Pericardium fibroblast (primary cell): ENCODE measurements at places on chromosomes 1 and 21. TPM values are rescaled to one million over a fixed set of nuclear protein-coding genes. Genes with fewer than 3 reads are reported as not detected.

FCER1G gene
- not detected in 2 replicates for total RNA-seq

CDC20 gene
- total RNA-seq = 2.6 and 4.7 TPM in 2 replicates

TRMT13 gene
- 5.6 and 9.2 TPM in 2 replicates for total RNA-seq

GJA9 gene
- not detected in 2 replicates for total RNA-seq

MARK1 gene
- 0.93 and 0.94 TPM in 2 replicates for total RNA-seq

C4BPA gene
- total RNA-seq = not detected in 2 replicates

FALEC gene
- not detected in 2 replicates for total RNA-seq

PTCH2 gene
- under 0.01 and 0.47 TPM in 2 replicates for total RNA-seq

CD101 gene
- total RNA-seq = 0.09 and 0.12 TPM in 2 replicates

SIPA1L2 gene
- total RNA-seq = 2.6 and 18.0 TPM in 2 replicates

PADI3 gene
- not detected in 2 replicates for total RNA-seq

NEXN gene
- 27.7 and 46.0 TPM in 2 replicates for total RNA-seq

AIDA gene
- 44.8 and 57.9 TPM in 2 replicates for total RNA-seq

FAM151A gene
- not detected in 2 replicates for total RNA-seq

TRIM67 gene
- 0.09 and 0.35 TPM in 2 replicates for total RNA-seq

VSIG8 gene
- 0.12 TPM in 1 of 2 replicates, not detected in the other for total RNA-seq

NFASC gene
- 3.2 and 13.0 TPM in 2 replicates for total RNA-seq

FGGY gene
- total RNA-seq = 9.5 and 21.4 TPM in 2 replicates

GJA4 gene
- total RNA-seq = 0.12 and 0.34 TPM in 2 replicates

ALPL gene
- 4.0 and 11.2 TPM in 2 replicates for total RNA-seq

DNAJC11 gene
- total RNA-seq = 14.0 and 25.4 TPM in 2 replicates

RIMS3 gene
- 0.82 and 1.2 TPM in 2 replicates for total RNA-seq

C1orf21 gene
- total RNA-seq = 32.8 and 64.9 TPM in 2 replicates

CD52 gene
- not detected in 2 replicates for total RNA-seq

RNU1-3 gene
- total RNA-seq = under 0.01 TPM in 2 replicates

SPRR5 gene
- not detected in 2 replicates for total RNA-seq

COQ8A gene
- 7.9 and 21.6 TPM in 2 replicates for total RNA-seq

KRTAP21-2 gene
- total RNA-seq = not detected in 2 replicates

ZNF644 gene
- 11.4 and 15.5 TPM in 2 replicates for total RNA-seq

RRAGC gene
- 17.2 and 19.9 TPM in 2 replicates for total RNA-seq

BSDC1 gene
- total RNA-seq = 44.1 and 104 TPM in 2 replicates

TNFRSF1B gene
- total RNA-seq = 5.0 and 7.8 TPM in 2 replicates

RXRG gene
- total RNA-seq = not detected in 2 replicates

GLIS1 gene
- total RNA-seq = 0.43 and 1.1 TPM in 2 replicates

CD5L gene
- total RNA-seq = not detected in 2 replicates

VTCN1 gene
- total RNA-seq = not detected in 2 replicates

GPR25 gene
- not detected in 2 replicates for total RNA-seq

RHD gene
- total RNA-seq = not detected in 2 replicates

STIL gene
- total RNA-seq = 1.6 TPM in 2 replicates

ECM1 gene
- 17.6 and 32.3 TPM in 2 replicates for total RNA-seq

ARID1A gene
- total RNA-seq = 18.8 and 21.3 TPM in 2 replicates

BEST4 gene
- not detected in 2 replicates for total RNA-seq

HES2 gene
- total RNA-seq = 0.12 TPM in 1 of 2 replicates, not detected in the other

PLPP3 gene
- total RNA-seq = 179 and 306 TPM in 2 replicates

OR2M3 gene
- not detected in 2 replicates for total RNA-seq

COL9A2 gene
- total RNA-seq = 2.2 and 4.2 TPM in 2 replicates

TBX19 gene
- total RNA-seq = 0.12 and 0.34 TPM in 2 replicates

C1orf115 gene
- 1.8 and 3.6 TPM in 2 replicates for total RNA-seq

AMY1B gene
- total RNA-seq = not detected in 2 replicates

PPP1R8 gene
- 29.4 and 37.6 TPM in 2 replicates for total RNA-seq

ETV3L gene
- total RNA-seq = not detected in 2 replicates

KDM1A gene
- total RNA-seq = 56.1 and 65.5 TPM in 2 replicates

CFAP107 gene
- not detected in 2 replicates for total RNA-seq

HIPK1 gene
- total RNA-seq = 14.5 and 17.7 TPM in 2 replicates

LORICRIN gene
- not detected in 2 replicates for total RNA-seq

LRRN2 gene
- 1.2 and 2.6 TPM in 2 replicates for total RNA-seq

MYOC gene
- total RNA-seq = 0.82 TPM in 1 of 2 replicates, not detected in the other

PGLYRP4 gene
- not detected in 2 replicates for total RNA-seq

LAPTM5 gene
- 0.35 TPM in 1 of 2 replicates, not detected in the other for total RNA-seq

ZFP69B gene
- 1.6 and 4.7 TPM in 2 replicates for total RNA-seq
